Astrocyte of the spinal cord (primary cell): ENCODE measurements at places on chromosomes 2 and 18.

- DNase-seq = peak; percentile 7
These were observed 174.0 kb upstream of the SLC14A2 start for GRCh38 chr18:45441110-45441847.

GRCh38 chr2:203790134-203790852 lies 77.3 kb upstream of the CTLA4 start:
- DNase-seq = peak; percentile 43

GRCh38 chr2:164818149-164819136 lies 23.2 kb downstream of the COBLL1 start:
- no peak for DNase-seq

DNA sequence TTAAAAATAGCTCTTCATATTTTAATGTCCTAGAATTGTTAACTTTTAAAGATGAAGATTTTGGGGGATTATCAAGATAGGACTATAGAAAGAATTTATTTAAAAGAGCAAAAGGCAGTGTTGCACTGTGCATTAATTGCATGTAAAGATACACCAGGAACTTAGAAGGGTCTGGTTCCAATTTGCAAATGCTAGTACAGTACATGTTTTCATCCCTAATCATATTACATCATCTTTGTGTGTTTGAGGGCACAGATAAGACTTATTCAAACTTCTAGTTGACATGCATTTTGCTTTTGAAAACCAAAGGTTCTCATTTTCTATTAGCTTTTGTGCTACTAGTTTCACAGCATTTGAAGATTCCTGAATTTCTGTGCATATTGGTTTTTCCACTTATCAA lies 231.7 kb upstream of the LYPD1 start:
- no peak for DNase-seq

- no peak for DNase-seq
These were observed 695 bp upstream of the BIRC6 start for GRCh38 chr2:32355976-32356680.

DNA sequence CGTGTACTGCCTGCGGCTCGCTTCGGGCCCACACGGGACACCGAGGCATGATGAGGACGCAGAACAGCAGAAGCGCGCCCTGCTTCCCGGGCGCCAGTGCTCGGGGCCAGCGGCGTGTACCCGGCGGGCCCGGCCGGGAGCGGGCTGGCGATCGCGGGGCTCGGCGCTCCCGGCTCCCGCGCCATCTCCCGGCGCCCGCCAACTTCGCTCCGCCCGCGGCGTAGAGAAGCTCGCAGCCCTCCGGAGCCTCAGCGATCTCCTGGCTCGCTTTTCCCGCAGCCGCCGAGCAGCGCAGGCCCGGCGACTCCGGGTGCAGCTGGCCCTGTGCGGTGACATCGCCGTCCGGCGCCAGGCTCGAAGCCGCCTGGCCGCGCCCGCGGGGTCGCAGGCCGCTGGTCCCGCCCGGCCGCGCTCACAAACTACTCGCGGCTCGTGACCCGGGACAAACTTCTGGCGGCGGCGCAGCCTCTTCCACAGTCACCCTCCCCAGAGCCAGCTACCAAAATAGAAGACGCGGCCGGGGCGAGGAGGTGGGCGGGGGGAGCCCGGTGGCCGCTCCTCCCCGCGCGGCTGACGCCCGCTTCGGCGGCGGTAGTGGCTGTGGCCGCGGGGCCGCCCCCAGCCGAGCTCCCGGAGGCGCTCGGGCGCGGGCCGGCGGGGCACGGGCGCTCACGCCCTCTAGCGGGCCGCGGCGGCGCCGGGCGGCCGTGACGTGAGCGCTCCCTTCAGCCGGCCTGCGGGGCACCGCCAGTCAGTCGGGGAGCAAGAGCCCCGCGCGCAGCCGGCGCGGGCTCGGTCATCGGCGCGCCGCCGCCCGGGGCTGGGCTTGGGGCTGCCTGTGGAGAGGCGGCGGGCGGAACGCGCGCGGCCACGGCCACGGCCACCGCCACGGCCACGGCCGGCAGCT lies at the start of gene PTPRM:
TSS of gene PTPRM (plus strand) at position 750 of the 907 bp plus-strand sequence. CDS start 503 bp downstream, outside the sequence.
- DNase-seq = peak; percentile 78

DNA sequence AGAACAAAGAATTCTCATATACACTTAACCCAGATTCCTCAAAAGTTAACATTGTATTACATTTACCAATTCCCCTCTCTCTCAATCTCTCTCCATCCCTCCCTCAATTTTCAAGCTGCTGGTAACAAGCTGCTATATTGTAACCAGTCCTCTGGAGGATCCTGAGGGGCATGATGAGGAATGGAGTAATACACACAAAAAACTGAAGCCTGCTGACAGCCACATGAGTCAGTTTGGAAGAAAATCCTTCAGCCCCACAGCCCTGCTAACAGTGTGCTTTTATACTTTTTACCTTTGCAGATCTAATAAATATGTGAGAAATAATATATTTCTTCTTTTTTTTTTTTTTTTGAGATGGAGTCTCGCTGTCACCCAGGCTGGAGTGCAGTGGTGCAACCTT lies 165.7 kb upstream of the RAB12 start:
- no peak for DNase-seq
